Kidney (tissue), 22 donors: ENCODE measurements at places on chromosomes 3 and 15. TPM values are rescaled to one million over a fixed set of nuclear protein-coding genes. Genes with fewer than 3 reads are reported as not detected.

GRCh38 chr3:73451301-73451944, 173.3 kb downstream of the PDZRN3 start:
- DNase-seq = no peak

DNA sequence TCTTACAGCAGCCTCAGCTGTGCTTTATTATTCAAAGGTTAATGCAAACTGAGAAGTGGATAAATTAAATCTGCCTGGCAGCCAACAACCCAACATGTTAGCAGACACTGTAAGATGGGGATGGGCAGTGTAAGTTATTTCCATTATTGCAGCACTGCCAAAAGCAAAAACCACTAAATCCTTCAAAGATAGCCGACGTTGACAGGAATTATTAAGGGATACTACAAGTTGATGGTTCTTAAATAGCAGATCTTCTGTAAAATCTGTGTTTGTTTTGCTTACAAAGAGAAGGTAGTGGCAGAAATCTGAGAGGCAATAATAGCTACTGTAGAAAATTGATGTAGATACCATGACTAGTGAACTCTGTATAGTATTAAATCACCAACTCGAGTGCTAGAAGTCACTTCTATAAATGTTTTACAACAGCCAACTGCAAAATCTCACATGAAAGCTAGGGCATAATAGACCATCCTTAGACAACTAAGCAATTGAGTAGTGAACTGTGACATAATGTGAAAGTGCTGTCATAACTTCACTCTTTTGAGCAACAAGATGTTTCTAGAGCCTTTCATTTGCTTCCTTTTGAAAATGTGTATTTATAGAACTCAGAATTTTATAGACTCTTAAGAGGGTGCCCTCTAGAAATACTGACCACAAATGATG, 278.6 kb downstream of the UBE2E2 start:
- no peak for DNase-seq

DNA sequence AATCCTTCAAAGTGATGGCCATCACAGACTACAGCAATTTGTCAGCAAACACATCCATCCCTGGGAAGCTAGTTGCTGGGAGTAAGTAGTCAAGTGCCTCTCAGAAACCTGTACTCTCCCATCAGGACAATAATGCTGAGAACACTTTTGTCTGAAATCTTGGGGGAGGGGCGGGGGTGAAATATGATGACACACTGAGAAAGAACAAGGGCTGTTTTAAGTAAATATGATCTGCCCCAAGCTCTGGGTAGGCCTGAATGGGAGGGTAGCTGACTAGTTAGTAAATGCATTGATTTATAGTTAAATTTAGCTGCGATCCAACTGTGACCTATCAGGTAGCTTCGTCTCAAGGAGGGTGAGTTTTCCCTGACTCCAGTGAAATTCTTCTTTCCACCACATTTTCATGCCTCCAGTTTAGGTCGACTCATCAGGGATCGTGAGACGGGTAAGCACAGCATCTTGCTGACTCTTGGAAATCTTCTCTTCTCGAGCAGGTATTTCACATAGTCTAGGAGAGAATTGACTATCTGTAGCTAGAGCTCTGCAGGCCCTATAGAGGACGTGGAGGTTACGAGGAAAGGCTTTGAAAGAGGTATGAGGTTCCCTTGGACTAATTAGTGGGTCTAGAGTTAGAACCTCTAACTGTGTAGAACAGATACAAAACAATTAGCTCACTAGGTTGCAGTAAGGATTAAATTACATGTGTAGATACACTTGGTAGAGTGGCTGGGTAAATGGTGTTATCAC, 213.4 kb upstream of the SLC2A2 start:
- no peak for DNase-seq

DNA sequence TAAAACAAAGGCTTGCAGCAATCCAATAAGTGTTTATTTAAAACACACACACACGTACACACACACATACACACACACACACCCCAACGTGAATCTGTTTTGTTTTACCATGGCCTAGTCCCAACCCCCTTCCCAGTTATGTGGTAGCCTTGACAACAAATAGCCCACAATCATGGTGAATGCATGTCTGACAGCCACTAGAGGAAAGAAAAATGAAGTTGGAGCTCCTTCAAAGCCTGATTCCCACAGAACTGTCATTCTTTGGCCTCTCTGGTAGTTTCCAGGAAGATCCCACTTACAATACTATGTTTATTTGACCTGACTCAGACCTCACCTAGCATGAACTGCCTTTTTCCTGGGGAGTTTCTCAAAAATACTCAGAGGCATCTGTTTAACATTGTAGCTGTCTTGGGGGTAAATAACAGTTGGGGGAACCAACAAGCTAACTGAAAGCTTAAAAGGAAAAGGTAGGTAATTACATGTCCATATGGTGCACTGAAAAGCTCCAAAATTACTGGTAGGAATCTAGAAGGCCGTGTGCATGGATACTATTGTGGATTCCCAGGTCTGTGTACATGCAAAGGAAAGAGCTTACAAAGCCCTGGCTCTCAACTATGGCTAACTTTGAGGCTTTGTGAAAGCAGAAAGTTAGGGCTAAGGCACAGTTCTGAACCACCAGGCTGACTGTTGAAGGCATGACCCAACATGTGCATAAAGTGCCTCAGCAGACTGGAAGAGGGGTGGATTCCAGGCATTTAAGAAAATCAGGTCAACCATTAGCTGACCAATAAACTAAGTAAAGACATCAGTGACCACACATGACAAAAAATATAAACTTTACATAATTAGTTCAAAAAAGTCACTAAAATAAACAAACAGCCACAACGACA, 65.3 kb downstream of the FAIM start:
- no peak for DNase-seq

DNA sequence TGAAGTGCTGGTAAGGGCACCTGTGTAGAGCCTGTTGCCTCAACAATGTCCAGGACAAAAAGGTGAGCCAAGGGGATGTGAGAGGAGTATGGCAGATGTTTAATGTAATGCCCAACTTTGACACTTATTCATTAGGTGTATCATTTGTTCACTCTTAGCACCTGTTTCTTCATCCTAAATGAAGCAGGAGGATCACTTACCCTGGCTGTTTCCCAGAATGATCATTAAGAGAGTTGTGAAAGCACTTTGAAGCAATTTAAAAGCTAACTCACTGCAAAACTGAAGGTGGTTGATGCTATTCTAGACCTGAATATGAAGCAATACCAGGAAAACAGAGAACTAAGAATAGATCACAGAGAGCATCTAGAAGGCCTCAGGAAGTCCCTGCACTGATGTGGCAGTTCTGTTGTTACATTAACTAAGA, 3.4 kb upstream of the HHLA2 start:
- DNase-seq = no peak

DNA sequence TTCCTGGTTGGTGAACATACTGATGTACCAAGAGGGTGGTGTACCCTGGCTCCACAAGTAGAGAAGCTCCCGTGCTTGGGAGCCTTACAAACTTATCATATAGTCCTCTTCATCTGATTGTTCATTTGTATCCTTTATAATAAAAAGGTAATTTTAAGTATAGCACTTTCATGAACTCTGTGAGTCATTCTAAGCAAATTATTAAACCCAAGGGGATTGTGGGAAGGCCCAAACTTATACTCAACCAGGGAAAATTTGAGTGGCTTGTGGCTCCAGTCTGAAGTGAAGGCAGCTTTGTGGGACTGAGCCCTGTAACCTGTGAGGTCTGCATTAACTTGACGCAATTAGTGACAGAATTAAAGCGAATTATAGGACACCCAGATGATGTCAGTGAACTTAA, 29.0 kb downstream of the TTBK2 start:
- no peak for DNase-seq

DNA sequence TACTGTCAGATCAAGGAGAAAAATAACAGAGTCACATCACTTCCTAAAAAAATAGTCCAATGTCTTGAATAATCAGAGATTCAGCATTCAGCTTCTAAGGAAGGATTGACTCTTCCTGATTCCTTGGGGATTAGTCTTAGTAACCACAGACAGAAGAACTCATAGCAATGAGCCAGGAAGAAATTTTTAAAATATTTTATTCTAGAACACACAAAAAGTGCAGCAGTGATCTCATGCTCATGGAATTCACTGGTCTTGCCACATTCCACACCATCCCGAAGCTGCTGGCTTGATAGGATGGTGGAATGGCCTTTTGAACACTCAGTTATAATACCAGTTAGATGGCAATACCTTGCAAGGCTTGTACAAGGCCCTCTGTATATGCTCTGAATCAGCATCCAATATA, 43.0 kb upstream of the ABI3BP start:
- DNase-seq = peak; percentile 41

GRCh38 chr15:69719527-69720240, 267.1 kb downstream of the RPLP1 start:
- no peak for DNase-seq

DNA sequence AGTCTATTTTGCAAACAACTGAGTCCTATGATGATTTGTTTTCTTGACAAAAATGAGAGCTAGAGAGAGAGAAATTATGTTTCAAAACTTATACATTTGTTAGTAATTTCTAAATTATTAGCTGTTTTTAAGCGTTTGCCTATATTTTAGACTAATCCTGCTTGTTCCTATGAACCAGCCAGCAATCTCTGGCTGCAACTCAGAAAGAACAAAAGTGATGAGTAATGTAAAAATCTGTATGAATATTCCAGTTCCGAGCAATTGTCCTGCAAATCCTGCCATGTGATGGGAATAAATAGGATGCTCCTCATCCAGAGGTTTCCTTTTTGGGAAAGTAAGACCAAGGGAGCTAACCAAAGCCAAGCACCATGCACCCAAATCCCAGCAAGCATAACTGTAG, 228.3 kb upstream of the GBE1 start:
- DNase-seq = no peak

DNA sequence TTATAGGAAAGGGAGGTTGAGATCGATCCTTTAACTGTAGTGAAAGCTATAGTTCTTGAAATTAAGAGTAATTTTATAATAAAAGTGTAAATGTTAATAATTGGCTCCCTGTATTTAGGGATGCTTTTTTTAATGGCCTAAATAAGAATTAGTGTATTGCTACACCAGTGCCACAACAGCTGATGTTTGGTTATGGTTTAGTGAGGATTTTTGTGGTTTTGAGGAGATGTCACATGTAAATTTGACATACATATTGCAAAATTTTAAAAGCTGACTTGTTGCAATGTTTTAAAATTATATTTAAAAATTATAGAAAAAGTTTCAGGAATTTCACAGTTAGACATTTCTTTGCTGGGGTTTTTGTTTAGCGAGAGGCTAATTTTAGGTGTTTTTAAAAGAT, 3.9 kb downstream of the TSC22D2 start:
- DNase-seq = no peak

GRCh38 chr3:72629191-72629631, 219.0 kb downstream of the SHQ1 start:
- no peak for DNase-seq

GRCh38 chr3:56001537-56001936, 466.7 kb downstream of the ERC2 start:
- DNase-seq = no peak

DNA sequence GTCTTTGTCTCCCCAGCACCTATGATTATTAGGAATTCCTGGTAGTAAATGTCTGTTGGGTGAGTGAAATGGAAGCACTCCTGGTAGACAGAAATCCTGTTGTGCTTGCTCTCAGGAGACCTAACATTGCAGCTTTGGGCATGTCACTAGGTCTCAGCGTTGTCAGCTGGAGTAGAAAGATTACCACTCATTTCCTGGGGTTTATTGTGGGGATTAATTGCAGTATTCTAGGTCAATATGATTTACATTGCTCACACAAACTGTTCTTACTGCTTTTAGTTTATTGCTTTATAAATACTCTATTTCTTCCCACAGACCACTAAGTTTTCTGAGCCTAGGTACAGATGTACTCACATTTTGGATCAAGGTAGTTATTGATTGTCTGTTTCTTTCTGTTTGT, 5.1 kb downstream of the TSEN2 start:
- DNase-seq = peak; percentile 51

- peak; percentile 21 for DNase-seq
Observed at GRCh38 chr15:29815000-29815710, 7.1 kb downstream of the TJP1 start.

DNA sequence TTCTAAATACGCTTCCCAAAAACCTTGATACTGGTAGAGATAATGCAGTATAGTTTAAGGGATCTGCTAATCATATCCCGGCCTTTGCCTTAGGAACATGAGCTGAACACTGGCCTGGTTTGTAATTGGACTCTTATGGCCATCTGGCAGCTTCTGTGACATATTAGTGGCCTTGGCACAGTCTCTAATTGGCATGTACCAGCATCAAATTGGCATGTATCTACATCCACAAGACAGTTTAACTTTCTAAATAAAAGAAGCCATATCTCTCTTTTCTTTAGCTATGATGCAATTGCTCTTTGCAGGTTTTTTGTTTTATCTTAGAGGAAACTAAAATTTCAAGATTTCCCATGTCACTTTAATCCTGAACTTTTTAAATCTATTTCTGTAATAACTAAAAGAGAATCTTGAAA, 44.6 kb upstream of the FILIP1L start:
- DNase-seq = no peak

DNA sequence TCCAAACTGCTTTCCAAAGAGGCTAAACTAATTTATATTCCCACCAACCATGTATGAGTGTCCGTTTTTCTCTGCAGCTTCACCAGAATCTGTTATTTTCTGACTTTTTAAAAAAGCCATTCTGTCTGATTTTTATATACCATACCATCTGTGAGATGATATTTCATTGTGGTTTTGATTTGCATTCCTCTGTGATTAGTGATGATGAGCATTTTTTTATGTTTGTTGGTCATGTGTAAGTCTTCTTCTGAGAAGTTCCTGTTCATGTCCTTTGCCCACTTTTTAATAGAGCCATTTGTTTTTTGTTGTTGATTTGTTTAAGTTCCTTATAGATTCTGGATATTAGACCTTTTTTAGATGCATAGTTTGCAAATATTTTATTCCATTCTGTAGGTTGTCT, 179.4 kb upstream of the ALCAM start:
- DNase-seq = no peak

DNA sequence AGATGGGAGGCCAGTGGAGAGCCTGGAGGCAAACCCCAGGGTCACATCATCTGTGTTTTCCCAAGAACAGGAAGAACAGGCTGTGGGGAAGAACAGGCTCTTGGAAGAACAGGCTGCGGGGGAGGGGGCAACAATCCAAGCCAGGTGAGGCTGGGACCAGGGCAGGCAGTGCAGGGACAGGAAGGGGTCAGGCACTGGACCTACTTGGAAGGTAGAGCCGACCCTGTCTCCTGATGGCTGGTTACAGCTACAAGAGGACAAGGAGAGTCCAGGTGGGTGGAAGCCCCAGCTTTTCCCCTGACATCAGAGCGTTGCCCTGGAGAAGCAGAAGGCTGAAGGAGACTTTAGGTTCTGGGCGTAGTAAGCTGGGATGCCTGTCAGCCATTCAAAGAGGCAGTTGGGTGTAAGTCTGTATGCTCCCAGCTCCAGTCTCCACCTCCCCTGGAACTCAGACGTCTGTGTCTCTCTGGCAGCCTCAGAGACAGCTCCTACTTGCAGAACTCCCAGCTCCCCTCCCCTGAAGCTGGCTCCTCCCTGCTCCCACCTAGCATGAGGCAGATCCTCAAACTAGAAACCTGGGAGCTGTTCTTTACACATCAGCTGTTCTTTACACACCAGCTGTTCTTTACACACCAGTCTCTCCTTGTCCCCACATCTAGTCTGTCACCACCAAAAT, 130.9 kb downstream of the DNAJB8 start:
- DNase-seq = no peak

- peak; percentile 67 for DNase-seq
Observed at GRCh38 chr3:32106929-32107362, 526 bp downstream of the GPD1L start.

ILDR1 gene
- total RNA-seq = 17.7 TPM

C2CD4A gene
- 5.3 TPM for total RNA-seq

EFL1 gene
- total RNA-seq = 16.6 TPM

SLC35A5 gene
- 38.6 TPM for total RNA-seq

CLDN18 gene
- total RNA-seq = not detected

ALG1L2 gene
- total RNA-seq = 0.82 TPM

ADPRH gene
- total RNA-seq = 15.0 TPM

TERC gene
- 2.1 TPM for total RNA-seq

NDN gene
- total RNA-seq = 19.9 TPM

FES gene
- 33.5 TPM for total RNA-seq

XCR1 gene
- total RNA-seq = 1.4 TPM
